Hematopoietic multipotent progenitor cell treated with erythropoietin and hydrocortisone succinate and interleukin-3 and kit ligand, for 4 days (in vitro differentiated cells): ENCODE measurements at places on chromosomes 2 and 18.

- DNase-seq: peak; percentile 23
Observed at GRCh38 chr2:33242845-33243244, 233.6 kb upstream of the RASGRP3 start.

GRCh38 chr18:8844721-8845148 is 139.4 kb downstream of the MTCL1 start:
- DNase-seq: no peak

DNA sequence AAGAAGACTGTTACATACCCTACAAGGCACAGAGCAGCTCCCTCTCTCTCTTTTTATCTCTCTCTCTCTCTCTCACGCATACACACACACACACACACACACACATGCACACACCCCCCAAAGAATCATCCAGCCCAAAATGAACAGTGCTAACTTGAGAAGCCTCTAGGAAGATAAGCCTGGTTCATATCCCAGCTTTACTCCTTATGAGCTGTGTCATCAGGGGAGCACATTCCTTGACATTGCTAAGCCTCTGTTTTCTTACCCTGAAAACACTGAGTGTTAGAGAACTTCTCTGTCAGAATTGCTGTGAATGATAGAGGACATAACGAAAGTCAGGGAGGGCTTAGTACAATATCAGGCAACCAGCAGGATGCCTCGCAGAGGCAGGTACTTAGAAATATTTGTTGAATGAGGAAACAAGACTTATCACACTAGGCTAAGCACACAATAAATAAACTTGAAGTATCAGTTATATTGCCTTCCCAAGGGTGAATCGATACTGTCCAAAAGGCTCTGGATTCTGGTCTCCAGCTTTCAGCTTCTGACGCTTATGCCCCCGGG is 725.6 kb upstream of the ID2 start:
- no peak for DNase-seq

- DNase-seq: no peak
Observed at GRCh38 chr2:145078923-145079322, 559.0 kb upstream of the ZEB2 start.

- no peak for DNase-seq
Observed at GRCh38 chr18:77657651-77658298, 408.1 kb downstream of the GALR1 start.
